ENCODE measurements at places on chromosomes 1 and 21. TPM values are rescaled to one million over a fixed set of nuclear protein-coding genes. Genes with fewer than 3 reads are reported as not detected.

DNA sequence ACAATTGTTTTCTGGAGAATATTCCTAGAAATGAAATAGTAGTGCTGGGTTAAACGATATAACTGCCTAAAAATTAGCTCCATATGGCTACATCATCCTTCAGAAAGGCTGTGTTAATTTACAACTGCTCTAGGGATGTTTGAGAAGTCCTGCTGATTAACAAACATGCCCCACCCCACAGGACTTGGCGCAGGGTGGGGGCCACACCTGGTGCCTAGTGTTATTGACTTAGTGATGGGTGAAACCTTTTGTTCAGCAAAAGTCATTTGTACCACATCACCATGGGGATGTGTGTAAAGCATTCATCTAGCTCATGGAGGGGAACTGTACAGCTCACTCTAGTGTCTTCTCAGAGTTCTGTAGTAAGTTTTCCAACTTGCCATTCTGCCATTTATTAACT, 492.8 kb downstream of the CAMTA1 start:
- no peak overlapping the region for H3K27ac ChIP-seq
- H3K36me3 ChIP-seq, result no peaks in the 10 kb centered on the region
- no peak overlapping the region for H3K4me3 ChIP-seq
- H3K27me3 ChIP-seq, result no peaks in the 10 kb centered on the region
- DNase-seq, result no peak

The GCLM gene
- 45.6 TPM for total RNA-seq

GRCh38 chr1:90405726-90406125, 311.4 kb downstream of the BARHL2 start:
- H3K4me1 ChIP-seq, result peaks cover 10% of the 10 kb centered on the region
- H3K27me3 ChIP-seq, result no peaks in the 10 kb centered on the region
- no peak overlapping the region for H3K4me3 ChIP-seq
- H3K27ac ChIP-seq, result no peak overlapping the region
- DNase-seq, result no peak

DNA sequence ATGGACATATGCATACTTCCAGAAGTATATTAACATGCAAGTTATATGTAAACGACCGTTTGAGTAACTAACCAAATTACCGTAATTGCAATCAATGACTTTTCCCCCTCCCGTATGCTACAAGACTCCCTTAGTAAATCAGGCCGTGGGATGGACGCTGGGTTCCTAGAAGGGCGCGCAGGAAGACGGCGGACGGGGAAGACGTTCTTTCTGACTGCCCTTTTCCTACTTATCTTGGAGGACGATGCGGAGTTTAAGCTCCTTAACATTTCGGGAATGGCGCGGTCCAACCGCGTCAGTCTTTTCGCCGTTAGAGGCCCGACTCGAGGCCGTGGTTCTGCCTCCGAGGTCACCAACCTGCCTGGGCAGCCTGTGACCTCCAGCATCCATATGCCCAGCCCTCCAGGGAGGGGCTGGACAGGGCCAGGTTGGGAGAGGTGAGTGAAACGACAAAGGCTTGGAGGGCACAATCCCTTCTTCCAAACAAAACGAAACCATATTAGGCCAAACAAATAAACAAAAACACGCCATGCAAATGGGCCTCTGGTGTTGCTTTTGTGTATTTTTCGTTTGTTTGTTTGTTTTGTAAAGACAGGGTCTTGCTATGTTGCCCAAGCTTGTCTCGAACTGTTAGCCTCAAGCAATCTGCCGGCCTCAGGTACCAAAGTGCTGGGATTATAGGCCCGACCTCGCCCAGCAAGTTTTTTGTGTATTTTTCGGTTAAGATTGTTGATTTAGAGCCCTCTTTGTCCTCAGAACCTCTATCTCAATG, 873 bp upstream of the PI4KB start:
- H3K4me1 ChIP-seq, result peaks cover 22% of the 10 kb centered on the region
- peak overlapping the region; percentile 36 for H3K27ac ChIP-seq
- H3K27me3 ChIP-seq, result no peaks in the 10 kb centered on the region
- no peak for DNase-seq
- peak overlapping the region; percentile 0 for H3K4me3 ChIP-seq

DNA sequence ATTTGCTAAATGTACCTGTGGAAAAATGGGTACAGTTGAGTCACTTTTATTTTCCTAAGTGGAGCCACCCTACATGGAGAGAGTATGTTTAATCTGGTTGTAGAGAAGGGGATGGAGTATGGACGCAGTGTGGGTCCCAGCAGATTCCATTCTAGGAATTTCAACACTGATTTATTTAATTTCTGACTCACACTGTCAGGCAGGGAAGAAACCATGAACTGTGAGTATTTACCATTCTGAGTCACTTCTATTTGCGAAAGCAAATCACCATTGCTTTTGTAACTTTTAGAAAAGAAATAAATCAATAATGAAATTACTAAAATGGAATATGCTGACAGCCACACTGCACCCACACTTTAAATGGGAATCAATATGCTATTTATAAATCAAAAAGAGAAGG, 339.0 kb downstream of the DSCAM start:
- no peaks in the 10 kb centered on the region for H3K27me3 ChIP-seq
- DNase-seq, result no peak
- no peak overlapping the region for H3K4me3 ChIP-seq

DNA sequence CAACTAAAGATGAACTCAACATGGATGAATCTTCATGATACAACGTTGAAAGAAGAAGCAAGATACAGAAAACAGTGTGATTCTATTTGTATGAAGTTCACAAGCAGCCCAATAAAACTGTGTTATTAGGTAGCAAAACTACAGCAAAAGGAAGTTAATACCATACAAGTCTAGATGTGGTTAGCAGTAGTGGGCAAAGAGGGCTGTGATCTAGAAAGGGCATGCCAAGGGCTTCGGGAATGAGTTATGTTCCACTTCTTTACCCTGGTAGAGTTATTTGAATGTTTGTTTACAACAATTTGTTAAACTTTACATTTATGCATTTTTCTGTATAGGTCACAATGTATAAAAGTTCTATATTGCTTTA, 9.2 kb downstream of the TNFRSF9 start:
- H3K4me1 ChIP-seq, result no peaks in the 10 kb centered on the region
- H3K27ac ChIP-seq, result no peak overlapping the region

- peaks cover 25% of the 10 kb centered on the region for H3K4me1 ChIP-seq
- H3K27me3 ChIP-seq, result no peaks in the 10 kb centered on the region
- no peak for DNase-seq
- peaks cover 9% of the 10 kb centered on the region for H3K36me3 ChIP-seq
- no peak overlapping the region for H3K4me3 ChIP-seq
Measured at GRCh38 chr21:15839601-15840000, 109.8 kb downstream of the USP25 start.

The TBX15 gene
- total RNA-seq, result not detected

- H3K4me1 ChIP-seq, result peaks cover 23% of the 10 kb centered on the region
- H3K27me3 ChIP-seq, result no peaks in the 10 kb centered on the region
- H3K4me3 ChIP-seq, result no peak overlapping the region
- peak; percentile 91 for DNase-seq
Measured at GRCh38 chr1:6603915-6604558, 1.4 kb upstream of the KLHL21 start.

The MIXL1 gene
- 1.2 TPM for total RNA-seq

DNA sequence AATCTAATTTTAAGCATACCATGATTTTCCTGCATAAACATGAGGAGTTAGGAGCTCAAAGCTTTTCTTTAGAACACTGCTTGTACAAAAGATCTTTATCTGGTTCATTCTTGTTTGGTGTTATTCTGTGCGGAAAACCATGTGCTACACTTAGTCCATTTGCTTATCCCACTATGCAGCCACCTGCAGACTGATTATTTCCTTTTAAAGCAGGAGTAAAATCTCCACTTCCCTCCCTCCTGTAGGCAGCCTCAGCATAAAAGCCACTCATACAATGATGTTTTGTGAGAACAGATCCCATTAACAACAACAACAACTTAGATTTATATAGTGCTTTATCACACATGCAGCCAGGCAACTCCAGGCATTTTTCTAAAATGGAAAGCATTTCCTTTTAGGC, 355.3 kb upstream of the NEGR1 start:
- no peaks in the 10 kb centered on the region for H3K27me3 ChIP-seq
- peak; percentile 47 for DNase-seq
- H3K4me3 ChIP-seq, result no peak overlapping the region
- no peak overlapping the region for H3K27ac ChIP-seq
- no peaks in the 10 kb centered on the region for H3K36me3 ChIP-seq

The SFN gene
- 0.42 TPM for total RNA-seq

The KCNE2 gene
- not detected for total RNA-seq

The MCOLN3 gene
- total RNA-seq, result not detected

GRCh38 chr21:44370027-44370735, 16.8 kb downstream of the TRPM2 start:
- H3K4me3 ChIP-seq, result no peak overlapping the region
- H3K27ac ChIP-seq, result no peak overlapping the region
- H3K27me3 ChIP-seq, result no peaks in the 10 kb centered on the region
- DNase-seq, result no peak

The GSTM1 gene
- not detected for total RNA-seq

- no peaks in the 10 kb centered on the region for H3K27me3 ChIP-seq
- no peak overlapping the region for H3K4me3 ChIP-seq
- no peak overlapping the region for H3K27ac ChIP-seq
Measured at GRCh38 chr21:25708467-25709065, 26.1 kb downstream of the ATP5PF start.

The SERTAD4 gene
- total RNA-seq, result 11.9 TPM

DNA sequence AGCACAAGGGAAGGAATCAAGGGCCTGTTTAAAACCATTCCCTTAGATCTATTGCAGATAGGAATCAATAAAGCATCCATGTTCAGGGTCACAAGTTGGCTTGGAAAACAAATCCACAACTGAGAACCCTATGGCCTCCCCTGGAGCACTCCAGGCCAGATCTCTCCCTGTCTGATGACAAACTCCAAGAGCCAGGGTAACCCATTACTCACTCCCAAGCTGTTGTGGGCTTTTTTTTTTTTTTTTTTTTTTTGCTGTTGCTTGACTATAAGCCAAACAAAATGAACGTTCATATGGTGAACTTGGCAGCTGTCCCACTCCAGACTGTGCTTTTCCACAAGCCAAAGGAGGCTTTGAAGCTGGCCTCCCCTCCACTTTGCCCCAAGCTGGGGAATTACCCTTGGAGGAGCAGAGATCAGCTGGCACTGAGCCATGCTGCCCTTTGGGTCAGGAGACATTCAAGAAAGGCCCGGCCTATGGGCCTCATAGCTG, 35.7 kb upstream of the VAV3 start:
- H3K27ac ChIP-seq, result no peak overlapping the region
- H3K27me3 ChIP-seq, result no peaks in the 10 kb centered on the region
- H3K4me3 ChIP-seq, result no peak overlapping the region
- DNase-seq, result peak; percentile 87
- peaks cover 6% of the 10 kb centered on the region for H3K4me1 ChIP-seq

The IGFN1 gene
- total RNA-seq, result not detected

The NBPF1 gene
- 33.5 TPM for total RNA-seq

The OLFML3 gene
- 3.4 TPM for total RNA-seq

GRCh38 chr1:105088166-105088565, 1338.5 kb downstream of the AMY1C start:
- no peak overlapping the region for H3K4me3 ChIP-seq
- no peaks in the 10 kb centered on the region for H3K4me1 ChIP-seq
- no peaks in the 10 kb centered on the region for H3K36me3 ChIP-seq
- H3K27ac ChIP-seq, result no peak overlapping the region
- DNase-seq, result no peak

The SPRR2G gene
- not detected for total RNA-seq

- no peaks in the 10 kb centered on the region for H3K36me3 ChIP-seq
- no peak overlapping the region for H3K27ac ChIP-seq
- H3K4me1 ChIP-seq, result no peaks in the 10 kb centered on the region
- no peak for DNase-seq
- H3K27me3 ChIP-seq, result no peaks in the 10 kb centered on the region
Measured at GRCh38 chr1:182720463-182720862, 36.1 kb upstream of the RGS8 start.

The RBM11 gene
- not detected for total RNA-seq

- H3K36me3 ChIP-seq, result no peaks in the 10 kb centered on the region
- H3K4me3 ChIP-seq, result no peak overlapping the region
- no peaks in the 10 kb centered on the region for H3K27me3 ChIP-seq
- H3K4me1 ChIP-seq, result no peaks in the 10 kb centered on the region
Measured at GRCh38 chr1:162846256-162847212, 14.4 kb downstream of the CCDC190 start.

- DNase-seq, result peak; percentile 60
- peaks cover 23% of the 10 kb centered on the region for H3K4me1 ChIP-seq
- no peak overlapping the region for H3K27ac ChIP-seq
- H3K4me3 ChIP-seq, result no peak overlapping the region
Measured at GRCh38 chr1:157156058-157156541, 17.9 kb upstream of the ETV3 start.

- H3K27me3 ChIP-seq, result no peaks in the 10 kb centered on the region
- no peak for DNase-seq
- H3K4me1 ChIP-seq, result peaks cover 5% of the 10 kb centered on the region
- no peak overlapping the region for H3K4me3 ChIP-seq
- no peak overlapping the region for H3K27ac ChIP-seq
- peaks cover 2% of the 10 kb centered on the region for H3K36me3 ChIP-seq
Measured at GRCh38 chr1:46076343-46076742, 56.1 kb downstream of the PIK3R3 start.

The CDK18 gene
- 0.32 TPM for total RNA-seq

DNA sequence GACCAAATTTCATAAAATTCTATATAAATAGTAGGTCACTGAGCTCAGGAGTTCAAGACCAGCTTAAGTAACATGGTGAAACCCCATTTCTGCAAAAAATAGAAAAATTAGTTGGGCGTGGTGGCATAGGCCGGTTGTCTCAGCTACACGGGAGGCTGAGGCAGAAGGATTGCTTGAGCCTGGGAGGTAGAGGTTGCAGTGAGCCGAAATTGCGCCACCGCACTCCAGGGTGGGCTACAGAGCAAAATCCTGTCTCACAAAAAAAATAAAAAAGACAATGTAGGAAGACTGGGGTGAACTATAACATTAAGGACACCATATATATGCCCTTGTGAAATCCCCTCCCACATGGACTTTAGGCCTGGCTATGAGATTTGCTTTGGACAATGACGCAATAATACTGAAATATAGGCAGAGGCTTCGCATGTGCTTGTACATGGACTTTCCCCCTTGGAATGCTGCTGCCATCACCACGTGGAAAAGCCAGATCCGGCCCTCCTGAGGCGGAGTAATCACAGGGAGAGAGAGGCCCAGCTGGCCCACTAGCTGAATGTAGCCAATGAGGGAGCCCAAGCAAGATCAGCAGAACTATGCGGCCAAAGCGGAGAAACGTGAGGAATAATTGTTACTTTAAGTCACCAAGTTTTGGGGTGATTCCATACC, 13.1 kb upstream of the USP1 start:
- no peak for DNase-seq
- H3K27ac ChIP-seq, result no peak overlapping the region
- H3K4me1 ChIP-seq, result peaks cover 2% of the 10 kb centered on the region
- no peak overlapping the region for H3K4me3 ChIP-seq
- peaks cover 3% of the 10 kb centered on the region for H3K27me3 ChIP-seq
- no peaks in the 10 kb centered on the region for H3K36me3 ChIP-seq

GRCh38 chr1:211469938-211470529, 21.9 kb downstream of the RD3 start:
- no peaks in the 10 kb centered on the region for H3K36me3 ChIP-seq
- H3K27me3 ChIP-seq, result no peaks in the 10 kb centered on the region
- no peak overlapping the region for H3K27ac ChIP-seq
- peaks cover 20% of the 10 kb centered on the region for H3K4me1 ChIP-seq

GRCh38 chr1:98196012-98196411, 275.2 kb upstream of the DPYD start:
- H3K4me3 ChIP-seq, result no peak overlapping the region
- H3K27me3 ChIP-seq, result no peaks in the 10 kb centered on the region
- no peak overlapping the region for H3K27ac ChIP-seq
- no peaks in the 10 kb centered on the region for H3K4me1 ChIP-seq
- no peak for DNase-seq

- H3K27me3 ChIP-seq, result no peaks in the 10 kb centered on the region
- H3K27ac ChIP-seq, result peak within 1 kb of the TSS; percentile 25
- H3K4me1 ChIP-seq, result peaks cover 26% of the 10 kb centered on the region
- H3K36me3 ChIP-seq, result no peaks in the 10 kb centered on the region
- peak within 1 kb of the TSS; percentile 27 for H3K4me3 ChIP-seq
- DNase-seq, result peak; percentile 72
Measured at GRCh38 chr1:66752000-66752592, at the start of gene DYNLT5. DYNLT5 (plus strand) TSS chr1:66752459; CDS start chr1:66754659, 2,200 bp downstream.

Measured in endothelial cell of umbilical vein (primary cell).